ENCODE measurements at places on chromosomes 13 and 19.

GRCh38 chr13:80707000-80707983 lies 366.4 kb upstream of the SPRY2 start:
- no peak for DNase-seq

DNA sequence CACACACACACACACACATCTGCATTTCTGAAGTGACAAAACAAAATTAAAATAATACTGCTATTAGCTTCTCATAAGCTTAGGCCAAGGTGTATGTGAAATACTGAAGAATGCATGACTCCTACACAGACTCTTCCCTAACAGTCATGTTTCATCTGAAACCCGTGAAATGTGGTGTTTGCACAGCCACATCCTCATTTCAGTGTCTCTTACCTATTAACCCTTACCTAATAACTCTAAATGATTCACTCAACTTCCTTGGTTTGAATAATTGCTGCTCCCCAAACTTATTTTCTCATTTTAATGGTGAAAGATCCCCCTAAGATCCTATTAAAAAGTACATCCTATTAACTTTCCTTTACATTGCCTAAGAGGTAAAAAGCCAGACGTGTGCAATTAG lies 117.6 kb downstream of the MIPEP start:
- no peak for DNase-seq

- no peak for DNase-seq
These were observed 1660.3 kb downstream of the EFNB2 start for GRCh38 chr13:104875038-104875754.

DNA sequence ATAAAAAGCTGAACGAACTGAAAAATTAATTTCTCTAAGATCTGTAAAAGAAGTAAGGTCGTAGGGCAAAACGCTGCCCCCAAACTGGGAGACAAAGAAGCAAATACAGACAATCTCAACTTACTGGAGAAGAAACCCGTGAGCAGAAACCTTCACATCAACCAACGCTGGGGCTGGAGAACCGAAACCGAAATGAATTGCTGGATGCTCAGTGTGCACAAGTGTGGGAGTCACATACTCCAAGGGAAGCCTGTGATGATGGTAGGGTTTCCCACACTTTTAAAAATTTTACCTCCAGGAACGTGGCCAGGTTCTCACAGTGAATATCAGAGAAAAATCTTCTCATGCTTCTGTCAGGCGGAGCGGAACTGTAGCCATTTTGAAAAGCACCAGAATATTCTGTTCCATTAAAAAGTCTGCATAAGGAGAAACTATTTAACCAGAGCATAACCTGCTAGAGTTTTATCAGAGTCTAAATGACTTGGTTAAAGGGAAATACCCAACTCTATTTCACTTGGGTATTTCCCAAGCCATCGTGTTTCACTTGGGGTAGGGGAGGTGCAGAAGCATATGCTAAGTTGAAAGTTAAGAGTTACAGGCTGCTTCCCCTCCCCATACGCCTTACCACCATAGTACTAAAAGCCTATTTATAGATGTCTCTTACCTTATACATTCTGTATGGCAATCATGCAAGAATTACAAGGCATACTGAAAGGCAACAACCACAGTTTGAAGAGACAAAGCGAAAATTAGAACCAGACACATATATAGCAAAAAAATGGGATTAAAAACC lies 110.5 kb upstream of the SLITRK1 start:
- no peak for DNase-seq

DNA sequence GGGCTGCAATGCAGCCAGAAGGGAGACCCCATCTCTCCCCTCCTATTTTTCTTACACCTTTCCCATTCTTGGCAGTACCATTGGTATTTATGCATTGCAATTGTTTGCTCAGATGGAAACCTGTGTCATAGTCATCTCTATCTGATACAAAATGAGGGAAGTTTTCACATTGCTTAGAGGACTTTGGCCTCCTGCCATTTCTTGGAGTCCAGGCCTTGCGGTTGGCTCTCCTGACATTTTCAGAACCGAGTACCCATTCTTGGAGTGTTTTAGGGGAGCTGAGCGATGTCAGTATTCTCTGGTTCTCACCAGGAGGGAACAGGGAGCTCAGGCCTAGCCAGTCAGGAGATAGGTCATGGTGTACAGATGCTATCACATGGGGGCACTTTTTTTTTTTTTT lies 1.5 kb downstream of the SIN3B start:
- DNase-seq, result no peak

DNA sequence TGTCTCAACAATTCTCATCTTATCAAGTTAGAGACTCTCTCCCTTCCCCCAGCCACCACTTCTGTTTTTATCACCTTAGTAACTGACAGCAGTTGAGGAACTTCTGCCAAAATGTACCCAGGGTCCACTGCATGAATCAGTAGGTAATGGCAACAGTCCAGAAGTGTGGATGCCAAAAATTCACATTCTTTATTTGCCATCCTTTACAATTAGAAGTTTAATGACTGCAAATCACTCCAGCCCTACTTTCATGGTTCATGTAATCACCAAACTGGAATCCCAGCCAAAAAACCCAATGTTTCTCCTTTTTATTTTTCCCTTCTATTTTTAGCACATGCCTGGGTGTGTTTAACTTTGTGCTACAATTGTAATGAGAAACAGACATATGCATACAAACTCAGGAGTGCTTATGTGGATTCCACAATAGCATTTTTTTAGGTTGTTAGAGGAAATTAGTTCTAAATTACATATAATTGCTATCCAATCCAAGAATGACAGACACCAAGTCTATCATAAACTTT lies 243.5 kb downstream of the RGCC start:
- no peak for DNase-seq

GRCh38 chr13:73960474-73960873 lies 173.7 kb downstream of the KLF12 start:
- no peak for DNase-seq

DNA sequence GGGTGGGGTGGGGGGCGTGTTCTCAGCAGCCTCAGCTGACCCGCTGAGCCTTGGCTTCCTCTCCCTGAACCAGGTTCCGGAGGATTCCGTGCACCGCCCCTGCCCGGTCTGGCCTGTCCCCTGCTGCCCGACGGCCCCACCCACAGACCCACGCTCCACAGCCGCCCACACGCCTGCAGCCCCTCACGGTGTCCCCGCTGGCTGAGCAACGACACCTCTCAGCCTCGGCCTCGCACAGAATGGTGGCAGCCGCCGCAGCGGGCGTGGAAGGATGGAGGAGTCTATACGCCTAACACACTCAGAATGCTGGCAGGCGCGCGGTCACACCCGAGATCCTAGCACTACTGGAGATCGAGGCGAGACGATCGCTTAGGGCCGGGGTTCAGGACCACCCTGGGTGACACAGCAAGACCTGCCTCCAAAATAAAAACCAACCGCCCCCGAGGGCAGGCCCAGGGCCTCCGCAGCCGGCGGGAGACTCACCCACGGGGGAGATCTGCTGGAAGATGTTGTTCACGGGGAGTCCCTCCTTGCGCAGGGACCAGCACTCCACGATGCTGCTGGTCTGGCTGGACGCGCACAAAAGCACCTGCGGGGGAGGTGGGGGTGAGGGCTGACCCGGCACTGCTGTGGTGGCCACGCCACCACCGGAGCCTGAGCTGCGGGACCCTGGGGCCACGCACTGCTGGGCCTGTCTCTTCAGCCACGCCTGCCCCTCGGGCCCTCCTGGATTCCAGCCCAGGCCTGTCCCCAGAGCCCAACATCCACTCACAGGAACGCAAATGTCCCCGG lies 8.4 kb downstream of the MED16 start:
- no peak for DNase-seq

DNA sequence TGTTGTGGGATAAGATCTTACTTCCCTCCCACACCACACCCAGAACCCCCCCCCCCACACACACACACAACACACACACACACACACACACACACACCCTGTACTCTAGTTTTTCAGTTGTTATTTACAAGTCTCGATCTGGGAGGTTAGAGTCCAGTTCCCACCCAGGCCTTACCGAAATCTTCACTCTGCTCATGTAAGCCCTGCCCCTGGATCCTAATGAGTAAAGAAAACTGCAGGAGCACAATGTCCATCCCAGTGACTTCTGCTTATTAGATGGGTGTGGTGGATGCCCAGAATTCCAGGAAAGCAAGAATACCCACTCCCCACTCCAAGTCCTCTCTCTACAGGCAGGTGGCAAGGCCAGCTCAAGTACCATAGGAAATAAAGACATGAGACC lies 23.0 kb downstream of the STARD13 start:
- no peak for DNase-seq

DNA sequence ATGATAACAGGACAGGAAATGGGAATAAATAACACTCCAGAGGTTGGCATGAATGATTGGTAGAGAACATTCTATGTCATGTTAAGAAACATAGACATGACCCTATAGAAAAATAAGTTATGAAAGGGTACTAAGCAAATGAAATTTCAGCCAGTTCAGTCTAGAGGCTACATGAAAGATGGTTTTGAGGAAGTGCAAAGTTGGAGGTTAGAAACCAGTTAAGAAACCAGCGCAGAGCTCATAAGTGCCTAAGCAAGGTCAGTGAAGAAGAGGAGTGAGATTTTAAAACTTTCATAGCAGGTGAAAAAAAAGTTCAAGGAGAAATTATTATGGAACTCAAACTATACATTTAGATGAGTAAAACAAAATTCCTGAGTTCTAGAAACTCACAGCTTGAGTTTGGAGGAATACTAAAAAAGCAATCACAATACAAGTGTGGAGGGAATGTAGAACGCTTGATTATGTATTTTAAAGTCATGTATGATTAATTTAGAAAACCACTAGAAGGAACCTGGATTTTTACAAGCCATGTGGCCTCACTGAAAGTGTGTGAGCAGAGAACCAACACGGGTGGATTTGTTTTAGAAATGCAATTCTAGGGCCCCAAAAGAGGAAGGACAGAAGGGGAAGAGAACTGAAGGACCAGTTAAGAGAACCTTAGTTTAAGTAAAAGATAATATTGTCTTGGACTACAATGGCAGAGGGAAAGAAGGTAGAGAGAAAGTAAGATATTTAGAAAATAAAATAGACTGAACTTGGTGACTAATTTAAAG lies 162.4 kb downstream of the PCDH20 start:
- no peak for DNase-seq

GRCh38 chr19:1606138-1606651 lies 933 bp upstream of the UQCR11 start:
- no peak for DNase-seq

DNA sequence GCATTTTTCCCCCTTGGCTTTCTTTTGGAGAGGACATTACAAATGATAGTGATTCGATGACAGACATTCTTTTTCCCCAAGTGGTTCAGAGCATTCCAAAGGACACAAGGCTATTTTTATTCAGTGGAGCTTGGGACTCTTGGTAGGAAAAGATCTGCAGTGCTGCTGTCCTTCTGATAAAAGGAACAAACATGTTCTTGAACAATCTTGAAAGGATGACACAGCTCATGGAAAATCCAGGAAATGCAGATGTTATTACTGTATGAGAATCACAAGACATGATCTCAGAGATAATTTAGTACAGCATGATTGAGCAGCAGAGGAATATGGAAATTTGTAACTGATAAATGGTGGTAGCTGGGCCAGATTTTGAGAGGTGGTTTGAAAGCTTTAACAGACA lies 96.2 kb upstream of the RFC3 start:
- DNase-seq, result no peak

- DNase-seq, result no peak
These were observed 63.4 kb downstream of the MLLT1 start for GRCh38 chr19:6216236-6216995.

GRCh38 chr13:74015137-74015536 lies 119.1 kb downstream of the KLF12 start:
- no peak for DNase-seq

DNA sequence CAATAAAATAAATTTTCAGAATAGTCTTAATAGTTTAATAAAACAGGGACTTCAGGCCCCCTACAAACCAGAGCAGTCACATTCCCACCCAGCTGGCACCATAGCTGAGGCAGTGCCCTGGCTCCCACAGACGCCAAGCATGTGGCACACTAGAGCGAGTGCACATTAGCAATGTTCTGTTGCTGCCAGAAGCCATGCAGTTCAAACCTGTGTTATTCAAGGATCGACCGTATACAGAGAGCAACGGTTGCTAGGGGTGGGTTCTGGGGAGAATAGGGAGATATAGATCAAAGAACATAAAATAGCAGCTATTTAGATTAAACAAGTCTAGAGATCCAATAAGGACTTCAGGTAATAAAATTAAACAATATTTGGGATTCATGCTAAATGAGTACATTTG lies 419.3 kb upstream of the KLHL1 start:
- no peak for DNase-seq

DNA sequence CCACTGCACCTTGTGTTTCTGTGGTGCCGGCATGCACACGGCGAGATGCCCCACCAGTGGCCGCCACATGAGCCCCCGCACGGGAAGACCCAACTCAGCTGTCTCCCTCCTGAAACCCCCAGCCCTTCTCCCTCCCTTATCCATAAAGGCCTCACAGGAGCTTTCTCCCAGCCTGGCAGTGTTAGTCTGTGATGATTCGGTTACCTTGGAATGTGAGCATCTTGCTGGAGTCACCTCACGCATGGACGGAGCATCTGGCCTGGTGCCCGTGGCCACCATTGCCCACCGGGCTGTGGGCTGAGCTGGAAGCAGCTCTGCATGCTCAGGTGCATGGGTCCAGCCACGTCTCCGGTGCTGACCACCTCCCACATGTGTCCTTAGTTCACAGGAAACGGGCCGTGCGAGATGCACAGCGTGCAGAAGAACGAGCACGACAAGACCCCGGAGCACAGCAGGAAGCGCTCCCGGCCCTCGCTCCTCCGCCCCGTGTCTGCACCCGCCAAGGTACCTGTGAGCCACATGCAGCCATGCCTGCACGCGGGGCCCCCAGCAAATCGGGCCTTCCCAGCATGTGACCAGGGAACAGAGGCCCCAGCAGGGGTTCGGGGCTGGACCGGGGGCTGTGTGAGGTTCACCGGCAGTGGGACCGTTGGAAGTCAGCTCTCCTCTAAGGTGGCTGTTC lies 22.0 kb downstream of the SIN3B start:
- DNase-seq, result no peak

DNA sequence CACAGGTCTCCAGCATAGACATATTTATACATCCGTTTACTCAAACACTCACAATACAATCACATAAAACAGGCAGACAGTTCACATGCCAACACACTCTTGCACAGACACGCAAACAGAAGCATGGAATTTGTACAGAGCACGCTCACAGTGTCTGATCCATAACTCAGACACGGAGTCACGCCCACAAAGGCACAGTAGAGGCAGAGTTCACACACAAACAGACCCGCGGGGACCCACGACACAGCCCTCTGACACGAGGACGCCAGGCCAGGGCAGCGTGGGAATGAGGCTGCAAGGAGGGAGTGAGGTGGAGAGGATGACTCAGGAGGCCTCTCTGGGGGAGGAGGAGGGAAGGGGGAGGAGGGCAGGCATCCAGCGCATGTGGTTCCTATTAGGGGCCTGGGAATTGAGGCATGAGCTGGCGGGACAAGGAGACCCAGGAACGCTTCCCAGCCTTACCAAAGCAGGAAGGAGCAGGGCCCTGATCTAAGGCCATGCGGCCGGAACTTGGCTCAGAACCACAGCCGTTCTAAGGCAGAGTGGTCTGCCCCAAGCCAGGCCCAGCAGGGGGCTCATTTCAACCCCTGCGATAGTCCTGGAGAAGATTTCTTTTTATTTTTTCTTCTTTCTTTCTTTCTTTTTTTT lies 9.1 kb upstream of the OLFM2 start:
- DNase-seq, result no peak

Measured in stimulated activated CD4-positive, alpha-beta T cell treated with anti-CD3 and anti-CD28 coated beads, Interleukin-12 subunit alpha, Interleukin-12 subunit beta, amount 100 ng/mL, for 24 hours (primary cell).